ENCODE measurements at places on chromosomes 11 and 22.

DNA sequence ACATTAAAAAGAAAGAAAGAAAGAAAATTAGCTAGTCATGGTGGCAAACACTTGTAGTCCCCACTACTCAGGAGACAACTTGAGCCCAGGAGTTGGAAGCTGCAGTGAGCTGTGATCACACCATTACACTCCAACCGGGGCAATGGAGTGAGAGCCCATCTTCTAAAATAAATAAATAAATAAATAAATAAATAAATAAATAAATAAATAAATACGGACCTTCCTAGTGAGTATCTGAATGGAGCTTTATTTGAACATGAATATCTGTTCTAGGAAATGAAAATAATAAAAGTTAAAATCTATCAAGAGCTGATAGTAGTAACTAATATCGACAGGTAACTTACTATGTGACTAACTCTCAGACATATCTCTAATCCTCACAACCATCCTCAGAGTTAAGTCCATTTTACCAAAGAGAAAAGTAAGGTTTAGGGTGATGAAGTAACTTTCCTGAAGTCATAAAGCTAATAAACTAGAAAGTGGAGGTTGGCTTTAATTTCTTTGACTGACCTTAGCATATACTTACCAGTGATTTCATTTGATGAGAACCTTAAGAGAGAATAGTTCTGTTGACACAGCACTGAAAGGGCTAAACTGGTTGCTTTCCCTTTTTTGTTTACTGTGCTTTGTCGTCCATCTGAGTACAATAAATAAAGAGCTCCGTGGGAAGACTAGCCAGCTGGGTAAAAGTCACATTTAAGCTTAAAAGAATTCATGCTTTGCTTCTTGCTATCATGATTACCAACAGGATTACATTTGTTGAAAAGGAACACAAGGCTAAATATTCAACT is 22.4 kb downstream of the ENTHD1 start:
- no peak for DNase-seq

DNA sequence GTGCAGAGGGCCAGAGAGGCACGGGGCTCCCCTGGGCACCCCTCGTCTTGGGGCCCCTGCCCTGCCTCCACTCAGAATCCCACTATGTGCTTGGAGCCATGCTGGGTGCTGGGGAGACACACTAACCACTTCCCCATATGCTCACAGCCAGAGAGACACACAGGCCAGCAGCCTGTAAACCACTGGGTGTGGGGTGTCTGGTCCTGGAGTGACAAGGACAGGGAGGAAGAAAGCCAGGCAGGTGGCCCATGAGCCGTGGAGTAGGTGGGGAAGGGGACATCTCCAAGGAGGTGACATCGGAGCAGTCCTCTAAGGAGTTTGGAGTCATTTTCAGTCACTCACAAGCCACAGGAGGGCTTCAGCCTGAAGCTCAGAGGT is 58.9 kb downstream of the CDKN1C start:
- no peak for DNase-seq

DNA sequence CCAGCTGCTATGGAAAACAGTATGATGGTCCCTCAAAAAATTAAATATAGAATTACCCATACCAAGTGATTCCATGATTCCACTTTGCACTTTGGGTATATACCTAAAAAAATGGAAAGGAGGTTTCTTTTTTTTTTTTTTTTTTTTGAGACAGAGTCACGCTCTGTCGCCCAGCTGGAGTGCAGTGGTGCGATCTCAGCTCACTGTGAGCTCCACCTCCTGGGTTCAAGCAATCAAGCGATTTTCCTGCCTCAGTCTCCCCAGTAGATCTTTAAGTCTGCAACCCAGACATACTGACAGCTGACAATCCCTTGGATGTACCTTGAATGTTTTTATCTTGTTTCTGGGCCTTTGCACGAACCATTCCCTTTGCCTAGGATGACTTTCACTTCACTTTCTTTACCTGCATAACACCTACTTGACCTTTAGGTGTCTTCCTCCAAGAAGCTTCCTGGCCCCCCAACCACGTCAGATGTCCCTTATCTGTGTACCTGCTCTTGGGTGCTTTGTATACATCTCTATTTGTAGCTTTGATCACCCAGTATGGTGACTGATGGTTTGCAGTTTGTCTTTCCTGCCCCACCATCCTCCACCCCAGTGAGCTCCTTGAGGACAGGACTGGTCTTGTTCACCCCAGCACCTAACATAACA is 11.6 kb downstream of the UCP3 start:
- DNase-seq, result no peak

- no peak for DNase-seq
These were observed 1900.7 kb upstream of the RAG2 start for GRCh38 chr11:38498721-38499120.

DNA sequence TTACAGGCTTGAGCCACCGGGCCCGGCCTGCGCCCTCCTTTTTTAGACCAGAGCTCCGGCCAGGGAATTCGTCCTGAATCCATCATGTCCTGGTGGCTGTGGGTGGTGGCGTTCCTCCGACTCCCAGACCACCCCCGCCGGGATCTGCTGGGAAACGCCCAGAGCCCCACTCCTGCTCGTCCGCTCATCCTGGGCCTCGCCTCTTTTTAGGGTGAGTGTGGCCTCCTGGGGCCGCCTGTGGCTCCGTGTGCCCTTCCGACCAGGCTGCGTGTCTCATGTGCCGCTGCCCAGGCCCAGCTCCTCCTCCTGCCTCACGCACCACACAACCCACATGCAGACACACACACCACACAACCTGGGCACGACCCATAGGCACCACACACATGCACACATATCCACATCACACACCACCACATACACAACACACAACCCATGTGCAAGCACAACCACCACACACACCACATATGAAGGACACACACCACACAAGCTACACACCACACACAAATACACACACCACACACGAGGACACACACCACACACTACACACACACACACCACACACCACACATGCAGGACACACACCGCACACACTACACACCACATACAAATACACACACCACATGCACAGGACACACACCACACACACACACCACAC is 946.2 kb downstream of the BRD1 start:
- DNase-seq, result no peak

GRCh38 chr22:49240016-49240380 is 587.7 kb downstream of the BRD1 start:
- DNase-seq, result no peak

DNA sequence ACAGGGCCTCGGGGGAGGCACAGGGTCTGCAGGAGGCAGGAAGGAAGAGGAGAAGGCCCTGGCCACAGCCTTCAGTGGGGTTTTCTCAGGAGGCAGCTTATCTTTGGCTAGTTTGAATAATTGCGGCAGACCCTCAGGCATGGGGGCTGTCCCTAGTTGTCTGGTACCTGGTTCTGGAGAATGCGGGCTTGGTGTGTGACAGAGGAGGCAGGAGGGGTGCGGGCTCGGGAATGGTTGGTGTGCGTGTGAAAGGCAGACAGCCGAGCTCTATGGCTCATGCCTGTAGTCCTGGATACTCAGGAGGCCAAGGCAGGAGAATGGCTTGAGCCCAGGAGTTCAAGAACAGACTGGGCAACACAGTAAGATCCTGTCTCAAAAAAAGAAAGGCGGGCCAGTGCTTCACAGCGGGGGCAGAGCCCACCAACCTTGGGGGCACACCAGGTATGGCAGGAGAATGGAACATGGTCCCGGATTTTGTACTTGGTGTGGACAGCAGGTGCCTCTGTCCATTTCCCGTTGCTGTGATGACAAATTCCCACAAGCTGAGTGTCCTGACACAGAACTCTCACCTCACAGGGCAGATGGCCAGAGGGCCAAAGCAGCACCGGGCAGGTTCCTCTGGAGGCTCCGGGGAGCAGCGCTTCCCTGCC is 640.6 kb downstream of the TBC1D22A start:
- DNase-seq, result no peak

DNA sequence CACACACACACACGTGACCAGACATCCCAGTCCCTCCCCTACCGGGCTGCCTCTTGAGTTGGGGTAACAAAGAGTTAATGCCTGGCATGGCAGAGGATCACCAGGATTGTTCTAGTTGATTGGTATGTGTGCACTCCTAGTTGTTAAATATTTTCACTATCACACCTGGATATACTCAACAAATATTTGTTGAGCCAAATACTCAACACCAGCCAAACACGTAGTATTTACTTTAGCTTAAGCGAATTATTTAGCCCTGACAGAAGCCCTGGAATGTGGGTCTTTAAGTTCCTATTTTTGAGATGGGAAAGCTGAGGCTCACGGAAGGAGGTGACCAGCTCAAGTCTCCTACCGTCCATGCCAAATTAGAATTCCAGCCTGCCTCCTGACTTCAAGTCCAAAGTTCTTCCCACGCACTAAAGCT is 10.5 kb downstream of the CD3E start:
- DNase-seq, result no peak

DNA sequence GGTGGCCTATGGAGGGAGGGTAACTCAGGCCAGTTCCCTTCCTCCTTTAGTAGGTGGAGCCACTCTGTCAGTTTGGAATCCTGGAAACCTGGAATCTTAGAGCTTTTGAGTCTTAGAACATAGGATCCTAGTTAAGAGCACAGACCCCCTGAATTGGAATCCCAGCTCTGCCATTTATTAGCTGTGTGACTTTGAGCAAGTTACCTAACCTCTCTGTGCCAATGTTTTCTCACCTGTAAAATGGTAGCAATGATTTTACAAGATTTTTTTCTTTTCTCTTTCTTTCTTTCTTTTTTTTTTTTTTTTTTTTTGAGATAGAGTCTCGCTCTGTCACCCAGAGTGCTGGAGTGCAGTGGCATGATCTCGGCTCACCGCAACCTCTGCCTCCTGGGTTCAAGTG is 17.1 kb upstream of the CACNA1I start:
- DNase-seq, result no peak

GRCh38 chr11:43664295-43664694 is 16.2 kb upstream of the HSD17B12 start:
- no peak for DNase-seq

GRCh38 chr11:34830648-34831047 is 85.5 kb downstream of the APIP start:
- DNase-seq, result no peak

GRCh38 chr11:57301711-57302423 is 22.9 kb downstream of the TNKS1BP1 start:
- no peak for DNase-seq

GRCh38 chr11:14854057-14854456 is 38.0 kb downstream of the CYP2R1 start:
- DNase-seq, result no peak

GRCh38 chr11:57373146-57373545 is 7.8 kb downstream of the PRG3 start:
- no peak for DNase-seq

GRCh38 chr11:61950035-61950547 is at the start of gene BEST1:
TSS of gene BEST1 (plus strand) at chr11:61950351. CDS start at chr11:61951807, 1,456 bp downstream.
- DNase-seq, result no peak

DNA sequence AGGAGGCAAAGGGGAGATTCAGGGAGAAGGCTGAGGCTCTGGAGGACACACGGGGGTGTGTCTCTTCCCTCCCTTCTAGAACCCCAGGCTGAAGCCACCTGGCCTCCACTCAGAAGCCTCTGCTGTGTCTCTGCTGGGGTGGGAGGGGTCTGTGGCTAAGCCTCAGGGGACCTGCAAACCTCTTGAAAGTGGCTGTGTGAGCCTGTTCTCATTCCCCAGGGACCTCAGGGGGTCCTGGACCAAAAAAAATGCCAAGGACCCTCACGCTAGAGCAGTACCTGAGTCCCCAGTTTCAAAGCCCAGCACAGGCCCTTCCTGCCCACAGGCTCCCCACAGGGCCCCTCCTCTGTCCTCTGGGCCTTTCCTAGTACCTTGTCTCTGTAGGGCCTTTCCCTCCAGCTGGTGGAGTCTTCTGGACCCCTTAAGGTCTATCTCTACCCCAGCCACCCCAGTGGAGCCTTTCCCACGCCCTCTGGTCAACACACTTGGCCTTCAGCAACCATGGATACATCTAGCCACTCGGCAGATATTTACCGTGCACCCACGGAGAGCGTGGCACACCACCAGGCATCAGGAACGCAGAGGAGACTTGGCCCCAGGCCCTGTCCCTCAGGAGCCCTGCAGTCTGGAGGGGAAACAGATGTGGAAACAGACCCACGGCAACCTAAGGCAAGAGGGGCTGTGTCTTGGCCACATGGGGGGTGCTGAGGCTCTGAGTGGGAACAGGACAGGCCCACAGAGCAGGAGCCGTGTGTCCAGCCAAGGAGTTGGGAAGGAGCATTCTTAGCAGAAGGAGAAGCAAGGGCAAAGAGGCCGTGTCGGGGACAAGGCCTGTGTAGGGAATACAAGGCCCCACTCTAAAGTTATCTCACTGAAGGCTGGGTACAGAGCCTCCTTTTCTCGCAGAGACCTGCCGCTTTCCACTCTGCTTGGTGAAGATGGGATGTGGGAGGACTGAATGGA is 18.5 kb downstream of the PLA2G6 start:
- DNase-seq, result no peak

- no peak for DNase-seq
These were observed 42.5 kb downstream of the DENND5A start for GRCh38 chr11:9222654-9223053.

GRCh38 chr11:14111496-14111895 is 149.0 kb downstream of the SPON1 start:
- no peak for DNase-seq

DNA sequence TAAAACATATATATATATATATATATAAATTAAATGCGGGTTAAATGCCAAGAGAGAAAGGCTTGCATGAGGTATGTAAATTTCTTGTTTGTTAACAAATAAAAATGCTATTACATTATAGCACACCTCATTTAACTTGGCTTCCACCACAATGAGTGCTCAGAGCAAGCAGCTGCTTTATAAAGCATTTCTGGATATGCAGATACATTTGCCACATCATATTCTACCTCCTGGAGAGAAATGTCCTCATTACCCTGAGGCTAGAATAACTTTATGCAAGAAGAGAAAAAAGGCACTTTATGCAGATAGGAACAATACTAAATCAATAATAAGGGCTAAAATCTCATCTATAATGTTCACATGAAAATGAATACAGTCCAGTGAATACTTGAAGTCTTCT is 181.7 kb upstream of the CCDC90B start:
- no peak for DNase-seq

GRCh38 chr11:38723361-38723760 is 2125.3 kb upstream of the RAG2 start:
- no peak for DNase-seq

GRCh38 chr11:18236664-18237356 is at the start of gene SAA4:
TSS of gene SAA4 (minus strand) at chr11:18236802. CDS start at chr11:18235926, 876 bp downstream.
- DNase-seq, result no peak

DNA sequence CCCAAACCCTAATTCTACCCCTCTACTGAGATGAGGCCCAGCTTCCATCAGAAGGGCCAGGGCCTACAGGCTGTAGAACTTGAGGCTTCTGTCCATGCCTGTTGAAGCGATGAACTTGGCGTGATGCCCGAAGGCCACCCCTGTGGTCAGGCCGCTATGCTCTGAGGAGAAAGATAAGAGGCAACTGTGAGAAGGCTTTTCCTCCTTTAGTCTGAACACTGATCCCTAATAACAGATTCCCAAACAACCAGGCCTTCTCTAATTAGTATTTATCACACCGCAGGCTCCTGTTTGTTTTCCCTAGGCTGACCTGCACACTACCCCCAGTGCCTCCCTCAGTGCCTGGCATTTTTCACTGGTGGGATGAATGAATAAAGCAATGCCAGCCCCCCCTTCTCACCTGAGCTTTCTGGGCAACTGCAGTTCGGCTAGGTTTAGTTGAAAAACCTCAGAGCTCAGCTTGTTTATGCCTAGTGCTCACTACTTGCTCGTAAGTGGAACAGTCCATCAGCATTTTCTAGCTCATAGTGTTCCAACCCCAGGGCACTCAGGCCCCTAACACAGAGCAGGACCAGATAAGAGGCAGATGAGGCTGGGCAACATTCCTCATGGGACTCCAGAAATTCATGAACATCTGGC is 15.2 kb downstream of the PRPF19 start:
- no peak for DNase-seq
